ENCODE measurements at places on chromosomes 1 and 21.

- DNase-seq = no peak
These were observed 22.9 kb upstream of the C1orf105 start for GRCh38 chr1:172397633-172398032.

- DNase-seq = no peak
These were observed 209.2 kb upstream of the PTGFR start for GRCh38 chr1:78281580-78281979.

- DNase-seq = no peak
These were observed 33.9 kb downstream of the COQ8A start for GRCh38 chr1:226973898-226974543.

- no peak for DNase-seq
These were observed 32.7 kb upstream of the GRHL3 start for GRCh38 chr1:24286246-24287010.

GRCh38 chr1:5995871-5996630 is 3.8 kb upstream of the NPHP4 start:
- no peak for DNase-seq

DNA sequence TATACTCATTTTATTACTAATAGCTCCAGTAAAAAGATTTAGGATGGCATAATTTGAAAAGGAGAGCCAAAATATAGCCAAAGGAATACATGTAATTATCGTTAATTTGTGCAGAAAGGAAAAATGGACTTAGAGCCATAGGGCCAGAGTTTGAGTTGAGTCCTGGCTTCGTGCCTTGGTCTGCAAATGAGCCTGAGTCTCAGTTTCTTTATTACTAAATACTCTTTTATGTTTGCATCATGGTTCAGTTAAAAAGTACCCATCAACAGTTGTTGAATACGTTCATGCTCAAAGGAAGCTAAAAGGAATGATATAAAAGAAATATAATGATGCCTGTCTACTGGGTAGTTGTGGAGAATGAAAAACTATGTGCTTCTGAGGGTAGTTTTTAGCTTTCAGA is 155.7 kb upstream of the FAM78B start:
- DNase-seq = no peak

GRCh38 chr1:204278958-204279357 is 65.2 kb upstream of the GOLT1A start:
- no peak for DNase-seq

DNA sequence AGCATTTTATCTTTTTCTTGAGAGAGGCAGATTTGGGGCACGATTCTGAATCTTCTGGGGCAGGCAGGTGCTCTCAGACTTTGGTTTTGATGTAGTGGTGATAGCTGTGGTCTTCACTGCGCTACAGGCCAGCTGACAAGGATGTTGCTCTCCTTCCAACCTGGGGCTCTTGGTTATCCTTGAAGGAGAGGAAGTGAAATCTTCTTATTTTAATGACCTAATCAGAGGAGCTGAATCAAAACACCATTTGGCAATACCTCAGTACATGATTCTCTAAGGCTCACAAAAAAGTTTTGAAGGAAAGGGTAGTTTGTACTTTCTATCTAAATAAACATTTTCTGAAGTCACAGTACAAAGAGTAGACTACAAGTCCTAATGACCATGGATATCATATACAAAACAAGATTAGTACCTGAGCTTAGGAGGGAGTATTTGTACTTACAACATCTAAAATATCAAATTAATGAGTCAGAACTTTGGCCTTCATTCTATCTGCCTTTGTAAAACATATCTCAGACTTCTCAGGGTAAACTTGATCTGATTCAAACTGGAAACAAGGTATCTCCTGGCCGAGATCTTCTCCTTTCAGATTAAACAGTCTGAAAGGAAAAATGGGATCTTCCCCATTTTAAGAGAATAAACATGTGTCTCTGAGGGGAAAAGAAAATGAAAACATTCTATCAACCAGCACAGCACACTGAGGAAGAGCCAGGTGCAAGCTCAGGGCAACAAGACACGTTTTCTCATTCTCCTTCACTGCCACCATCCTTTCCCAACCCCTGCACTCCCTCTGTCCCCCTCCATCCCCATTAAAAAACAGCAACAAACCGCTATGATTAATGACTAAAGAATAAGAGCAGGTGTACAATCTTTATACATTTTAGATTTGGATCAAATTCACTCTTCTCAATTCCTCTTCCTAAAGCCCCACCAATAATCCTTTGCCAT is 69.2 kb downstream of the SH3GLB1 start:
- no peak for DNase-seq

GRCh38 chr1:47411436-47411835 is 4.6 kb upstream of the FOXE3 start:
- DNase-seq = no peak
